NCI-H2029 treated with DMSO at 0.1 percent for 48 hours (cell line): ENCODE measurements at places on chromosomes 12 and 14.

DNA sequence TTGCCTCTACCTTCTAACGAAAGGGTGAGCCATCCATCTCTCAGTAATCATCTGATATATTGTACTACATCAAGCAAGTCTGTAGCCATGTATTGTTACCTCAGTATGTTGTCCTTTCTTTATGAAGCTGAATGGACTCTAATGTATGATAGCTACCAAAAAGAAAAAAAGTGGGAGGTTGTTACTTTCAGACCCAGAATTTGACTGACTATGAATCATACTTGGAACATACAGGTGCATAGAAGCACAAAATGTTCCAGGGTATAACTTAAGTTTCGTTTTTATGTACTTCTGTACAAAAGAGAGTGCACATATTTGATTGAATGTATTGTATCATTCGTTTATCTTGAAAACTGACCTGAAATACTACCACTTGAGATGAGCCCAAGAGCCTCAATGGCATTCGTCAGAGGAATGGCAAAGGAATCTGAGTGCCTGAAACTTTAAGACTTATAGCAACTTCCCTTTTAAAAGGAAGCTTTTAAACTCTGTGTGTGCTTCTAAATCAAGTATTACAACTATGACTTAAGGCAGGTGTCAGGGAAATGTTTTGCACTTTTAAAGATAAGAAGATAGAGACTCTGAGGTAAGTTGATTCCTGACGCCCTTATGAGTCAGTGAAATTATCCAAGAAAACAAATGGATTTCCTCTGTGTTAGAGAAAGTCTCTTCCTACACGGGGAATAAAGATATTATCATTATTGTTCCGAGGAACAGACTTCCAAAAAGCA, 951.5 kb downstream of the GALC start:
- DNase-seq: no peak

DNA sequence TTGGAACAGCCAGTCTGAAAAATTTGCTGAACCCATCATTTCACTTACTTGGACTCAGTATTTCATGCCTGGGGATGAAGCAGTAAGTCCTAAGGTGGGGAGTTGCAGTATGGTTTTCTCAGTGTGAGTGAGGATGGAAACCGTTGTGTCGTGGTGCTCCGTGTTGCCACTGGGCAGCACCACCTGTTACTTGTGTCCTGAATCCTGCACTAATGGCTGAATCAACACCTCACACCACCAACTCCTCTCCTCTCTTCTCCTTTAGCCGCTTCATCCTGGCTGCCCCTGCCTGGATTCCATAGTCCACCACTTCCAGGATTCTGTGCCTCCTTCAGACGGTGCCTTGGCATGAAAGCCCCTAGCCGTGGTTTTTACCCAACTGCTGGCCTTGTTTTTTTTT, 3.0 kb upstream of the EP400 start:
- DNase-seq: no peak

GRCh38 chr12:12209043-12209442, 57.8 kb downstream of the LRP6 start:
- DNase-seq: no peak

GRCh38 chr12:39389399-39390150, 53.3 kb downstream of the KIF21A start:
- no peak for DNase-seq

DNA sequence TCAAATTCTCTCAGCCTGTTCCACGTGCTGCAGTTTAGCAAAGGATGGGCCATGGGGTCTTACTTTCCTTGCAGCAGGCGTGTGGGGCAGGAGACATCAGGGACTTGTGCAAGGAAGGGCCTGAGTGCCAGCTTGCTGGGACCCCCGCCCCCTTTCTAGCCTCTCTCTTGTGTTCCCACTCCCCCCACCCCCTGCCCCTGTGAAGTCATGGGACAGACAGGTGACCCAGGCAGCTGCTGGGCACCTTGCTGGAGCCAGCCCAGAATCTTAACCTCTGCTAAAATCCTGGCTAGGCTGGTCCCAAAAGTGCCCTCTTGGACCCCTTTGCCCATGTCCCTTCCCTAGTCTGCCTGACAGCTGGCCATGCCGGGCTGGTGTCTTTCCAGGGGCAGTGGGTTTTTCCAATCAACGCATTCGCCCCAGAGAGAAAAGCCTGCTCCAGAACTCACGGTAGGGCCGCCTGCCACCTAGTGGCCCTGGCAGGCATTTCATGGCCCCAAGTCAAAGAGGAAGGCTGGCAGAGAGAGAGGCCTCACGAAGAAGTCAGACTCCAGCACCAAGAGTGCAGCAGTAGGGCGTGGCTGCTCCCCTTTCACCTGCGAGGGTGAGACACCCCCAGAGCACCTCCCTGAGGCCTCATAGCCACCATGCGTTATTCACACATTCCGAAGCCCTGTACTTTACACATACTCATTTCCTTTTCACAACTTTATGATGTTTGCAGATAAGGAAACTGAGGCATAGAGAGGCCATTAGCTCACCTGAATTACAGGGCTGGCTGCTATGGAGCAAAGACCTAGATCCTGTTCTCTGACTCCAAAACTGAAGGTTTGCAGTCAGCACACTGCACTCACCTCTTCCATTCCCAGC, 67.4 kb downstream of the LGMN start:
- no peak for DNase-seq
